ENCODE measurements at places on chromosomes 1 and 21.

DNA sequence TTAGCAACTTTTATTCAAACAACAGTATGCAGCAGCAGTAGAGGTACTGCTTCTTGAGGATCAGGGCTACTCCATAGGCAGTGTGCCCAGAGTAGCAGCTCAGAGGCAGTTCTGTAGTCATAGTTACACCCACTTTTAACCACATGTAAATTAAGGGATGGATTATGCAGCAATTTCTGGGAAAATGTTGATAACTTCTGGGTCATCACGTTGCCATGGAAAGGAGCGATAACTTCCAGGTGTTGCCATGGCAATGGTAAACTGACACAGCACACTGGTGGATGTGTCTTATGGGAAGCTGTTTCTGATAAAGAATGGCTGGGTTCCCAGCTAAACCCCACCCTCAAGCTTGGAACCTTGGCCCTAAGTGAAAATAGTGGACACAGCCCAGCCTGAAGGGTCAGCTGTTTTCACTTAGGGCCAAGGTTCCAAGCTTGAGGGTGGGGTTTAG lies 29.0 kb upstream of the PLA2G2A start:
- peak; percentile 3 for DNase-seq

DNA sequence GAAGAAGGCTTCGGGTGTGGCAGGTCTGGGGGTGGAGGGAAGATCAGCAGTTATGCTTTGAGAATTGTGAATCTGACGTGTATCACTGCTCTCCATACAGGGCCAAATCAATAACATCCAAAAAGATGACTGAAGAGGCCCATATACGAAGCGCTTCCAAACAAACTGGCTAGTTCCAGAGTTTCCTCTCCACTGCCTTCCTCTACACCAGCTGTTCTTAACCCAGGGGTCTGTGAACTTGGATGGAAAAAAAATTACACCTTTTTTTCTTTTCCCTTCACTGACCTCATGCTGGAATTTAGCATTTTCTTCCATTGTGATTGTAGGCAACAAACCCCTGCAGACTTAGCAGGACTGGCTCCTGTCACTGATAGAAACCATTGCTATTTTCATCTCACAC lies 77.1 kb upstream of the NBL1 start:
- no peak for DNase-seq

DNA sequence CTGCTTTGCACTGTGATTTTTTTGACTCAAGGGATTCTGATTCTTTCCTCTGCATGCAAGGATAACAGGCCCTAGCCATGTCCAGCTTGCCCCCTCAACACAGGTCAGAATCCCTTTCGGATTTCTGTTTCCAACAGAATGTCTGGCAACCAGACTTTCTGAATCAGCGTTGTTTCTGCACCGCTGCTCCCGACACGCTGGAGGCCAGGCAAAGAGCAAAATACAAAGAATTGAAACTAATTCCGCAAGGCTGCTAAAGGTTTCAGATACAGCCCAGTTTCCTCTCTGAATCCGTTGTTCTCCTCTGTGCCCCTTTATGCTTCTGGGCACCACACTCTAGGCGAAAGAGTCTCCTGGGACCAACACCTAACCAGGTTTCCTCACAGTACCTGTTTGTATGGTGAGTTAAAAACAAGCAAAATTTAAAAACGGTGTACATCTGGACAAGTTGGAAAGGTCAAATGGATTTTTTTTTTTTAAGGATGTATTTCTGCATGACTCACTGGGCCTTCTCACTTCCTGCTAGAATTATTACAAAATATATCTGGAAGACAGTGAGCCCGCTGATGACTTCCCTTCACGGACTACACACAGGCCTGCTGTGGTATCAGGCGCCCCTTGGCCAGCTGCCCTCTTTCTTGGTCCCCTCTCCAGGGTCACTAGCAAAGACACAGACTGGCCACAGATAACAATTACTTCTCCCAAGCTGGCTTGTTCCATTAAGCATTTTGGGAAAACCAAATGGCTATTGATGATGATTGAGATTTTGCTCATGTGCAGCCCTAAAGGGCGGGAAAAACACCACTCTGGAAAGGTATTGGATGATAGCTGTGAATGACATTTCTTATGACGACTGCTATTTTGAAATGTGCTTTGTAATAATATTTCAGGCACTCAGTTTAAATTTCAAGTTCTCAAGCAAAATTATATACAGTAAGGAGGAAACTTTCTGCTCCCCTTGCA lies 118.3 kb downstream of the TGFB2 start:
- no peak for DNase-seq

DNA sequence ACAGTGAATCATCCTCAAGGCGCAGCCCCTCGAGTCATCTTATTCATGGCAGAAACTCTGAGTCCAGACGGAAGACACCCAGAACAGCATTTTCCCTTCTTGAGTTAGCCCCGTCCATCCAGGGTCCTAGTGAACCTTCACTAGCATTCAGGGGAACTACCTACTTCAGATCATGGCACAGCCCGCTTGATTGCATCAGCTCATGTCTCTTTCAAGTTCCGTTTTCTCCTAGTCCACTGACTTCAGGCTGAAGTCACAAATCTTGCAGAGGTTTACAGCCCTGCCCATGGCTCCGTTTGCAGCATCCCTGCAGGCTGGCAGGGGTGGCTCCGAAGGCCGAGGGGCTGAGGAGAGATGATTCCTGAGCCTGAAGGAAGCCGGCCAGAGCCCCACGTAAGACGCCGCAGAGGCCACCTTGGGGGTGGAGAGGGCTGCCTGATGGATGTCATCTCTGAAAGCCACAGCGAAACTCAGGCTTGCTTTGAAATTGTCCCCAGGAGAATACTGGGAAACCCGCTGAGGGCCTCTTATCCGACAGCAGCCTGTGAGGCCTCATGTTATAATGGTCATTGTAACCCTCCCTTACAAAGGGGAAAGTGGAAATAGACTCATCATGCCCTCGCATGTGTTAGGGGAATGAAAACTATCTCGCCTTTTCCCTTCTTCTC lies 310.2 kb upstream of the AJAP1 start:
- no peak for DNase-seq

DNA sequence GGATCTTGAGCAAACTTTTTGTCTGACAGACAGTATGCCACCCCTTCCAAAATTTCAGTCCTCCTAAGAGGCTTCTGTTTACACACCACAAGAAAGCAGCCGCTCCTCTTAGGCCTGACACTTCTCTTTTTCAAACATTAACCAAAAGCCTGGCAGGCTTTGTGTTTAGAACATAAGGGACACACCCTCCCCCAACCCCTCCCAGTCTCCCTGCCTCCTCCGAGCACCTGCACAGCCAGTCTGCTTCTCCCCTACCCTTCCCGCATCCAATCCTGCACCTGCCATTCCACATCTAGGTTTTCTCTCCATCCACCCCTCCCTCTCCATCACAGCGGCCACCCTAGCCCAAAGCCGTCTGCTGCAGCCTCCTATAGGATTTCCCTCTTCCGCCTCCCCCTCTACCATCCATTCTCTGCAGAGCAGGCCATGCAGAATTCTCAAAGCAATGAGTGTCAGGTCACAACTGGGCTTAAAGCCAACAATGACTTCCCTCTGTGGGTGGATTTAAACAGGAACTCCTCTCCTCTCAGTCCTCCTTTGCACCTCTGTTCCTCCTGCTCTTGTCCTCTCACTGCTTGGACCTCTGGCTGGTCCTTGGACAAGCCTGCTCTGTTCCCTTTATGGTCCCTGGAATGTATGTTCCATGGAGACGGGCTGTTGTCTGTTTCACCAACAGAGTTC lies 478.2 kb downstream of the NPHP4 start:
- no peak for DNase-seq

- DNase-seq: no peak
These were observed 53.3 kb upstream of the QSOX1 start for GRCh38 chr1:180101411-180101810.

DNA sequence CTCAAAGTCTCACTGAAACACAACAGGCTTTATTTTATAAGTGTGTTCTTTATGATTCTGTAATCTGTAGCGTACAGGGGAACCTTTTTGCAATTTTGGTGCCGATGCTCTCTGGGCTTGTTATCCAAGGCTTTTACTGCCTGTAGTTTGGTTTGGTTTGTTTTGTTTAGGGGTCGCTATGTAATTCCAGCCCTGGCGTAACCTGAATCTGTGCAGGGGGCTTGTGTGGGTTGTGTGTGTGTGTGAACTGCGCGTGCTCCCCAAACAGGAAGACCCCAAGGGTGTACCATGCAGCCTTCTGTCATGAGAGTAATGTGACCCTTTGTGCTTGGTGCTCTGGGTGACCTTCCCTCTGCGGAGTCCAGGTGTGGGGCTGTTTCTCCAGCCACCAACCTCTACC lies 92.1 kb upstream of the CLDN14 start:
- no peak for DNase-seq

- peak; percentile 71 for DNase-seq
These were observed 3.0 kb upstream of the RGS2 start for GRCh38 chr1:192805832-192806323.

GRCh38 chr1:188261849-188262248 lies 1433.1 kb downstream of the PLA2G4A start:
- no peak for DNase-seq

GRCh38 chr21:35559128-35559828 lies 501.0 kb downstream of the SETD4 start:
- DNase-seq: peak; percentile 87

- DNase-seq: no peak
These were observed 2.2 kb upstream of the FRRS1 start for GRCh38 chr1:99768524-99769245.

DNA sequence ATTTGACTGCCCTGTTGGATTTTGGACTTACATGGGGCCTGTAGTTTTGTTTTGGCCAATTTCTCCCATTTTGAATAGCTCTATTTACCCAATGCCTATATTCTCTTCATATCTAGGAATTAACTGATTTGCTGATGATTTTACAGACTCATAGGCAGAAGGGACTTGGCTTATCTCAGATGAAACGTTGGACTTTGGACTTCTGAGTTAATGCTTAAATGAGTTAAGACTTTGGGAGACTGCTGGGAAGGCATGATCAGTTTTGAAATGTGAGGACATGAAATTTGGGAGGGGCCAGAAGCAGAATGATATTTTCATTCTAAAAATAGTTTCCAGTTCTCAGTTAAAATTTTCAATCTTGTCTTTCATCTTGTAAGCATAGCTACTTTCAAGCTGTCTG lies 222.3 kb downstream of the COP1 start:
- DNase-seq: no peak

GRCh38 chr1:11802973-11803885 lies 2.5 kb downstream of the MTHFR start:
- DNase-seq: peak; percentile 92

GRCh38 chr1:184843732-184844495 lies 89.3 kb upstream of the EDEM3 start:
- no peak for DNase-seq

DNA sequence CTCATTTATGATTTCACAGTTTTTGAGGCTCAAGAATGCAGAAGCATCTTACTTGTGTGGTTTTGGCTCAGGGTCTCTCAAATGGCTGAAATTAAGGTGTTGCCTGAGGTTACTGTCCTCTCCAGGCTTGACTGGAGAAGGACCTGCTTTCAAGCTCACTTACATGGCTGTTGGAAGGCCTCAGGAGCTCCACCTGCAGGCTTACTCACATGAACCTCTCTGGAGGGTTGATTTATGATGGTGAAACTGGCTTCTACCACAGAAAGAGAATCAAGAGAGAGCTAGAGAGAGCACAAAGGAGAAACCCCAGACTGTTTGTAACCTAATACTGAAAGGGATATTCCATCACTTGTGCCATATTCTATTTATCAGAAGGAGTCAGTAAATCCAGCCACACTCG lies 6.2 kb upstream of the KCNK2 start:
- DNase-seq: no peak

DNA sequence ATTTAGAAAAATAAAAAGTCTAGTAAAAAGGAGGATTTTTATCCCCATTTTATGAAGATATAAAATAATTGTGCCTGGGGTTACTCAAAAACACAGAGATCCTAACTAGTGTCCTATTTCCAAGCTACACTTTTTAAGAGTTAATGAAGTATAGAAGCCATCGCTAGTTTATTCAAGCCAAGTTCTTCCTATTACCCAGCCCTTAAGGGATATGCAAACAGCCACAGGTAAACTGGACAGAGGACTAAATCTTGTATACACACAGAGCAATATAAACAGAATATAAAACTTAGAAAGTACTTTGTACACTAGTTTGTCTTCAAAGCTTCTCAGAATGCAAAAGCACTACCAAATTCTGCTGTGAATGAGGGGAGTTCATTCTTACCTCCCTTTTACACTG lies 111.1 kb downstream of the RERE start:
- DNase-seq: no peak

DNA sequence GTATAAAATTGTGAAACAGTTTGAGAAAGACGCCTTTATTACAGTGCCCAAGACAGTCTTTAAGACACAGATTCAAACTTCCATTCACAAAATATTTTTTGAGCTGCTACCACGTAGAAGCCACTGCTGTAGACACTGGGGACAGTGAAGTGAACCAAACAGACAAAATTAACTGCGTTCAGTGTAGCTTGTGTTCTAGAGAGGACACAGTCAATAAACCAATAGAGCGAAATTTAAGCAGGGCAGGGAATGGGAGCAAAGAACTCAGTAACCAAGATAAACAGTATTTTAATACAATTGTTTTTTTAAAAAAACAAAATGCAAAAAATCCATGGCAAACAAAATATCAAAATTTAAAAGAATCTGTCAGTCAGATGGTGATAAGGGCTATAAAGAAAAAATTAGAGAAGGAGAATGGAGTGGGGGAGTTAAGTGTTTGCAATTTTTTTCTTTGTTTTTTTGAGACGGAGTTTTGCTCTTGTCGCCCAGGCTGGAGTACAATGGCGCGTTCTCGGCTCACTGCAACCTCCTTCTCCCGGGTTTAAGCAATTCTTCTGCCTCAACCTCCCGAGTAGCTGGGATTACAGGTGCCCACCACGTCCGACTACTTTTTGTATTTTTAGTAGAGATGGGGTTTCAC lies 719 bp upstream of the PARS2 start:
- DNase-seq: no peak

GRCh38 chr1:47931395-47931794 lies 65.8 kb downstream of the TRABD2B start:
- no peak for DNase-seq

DNA sequence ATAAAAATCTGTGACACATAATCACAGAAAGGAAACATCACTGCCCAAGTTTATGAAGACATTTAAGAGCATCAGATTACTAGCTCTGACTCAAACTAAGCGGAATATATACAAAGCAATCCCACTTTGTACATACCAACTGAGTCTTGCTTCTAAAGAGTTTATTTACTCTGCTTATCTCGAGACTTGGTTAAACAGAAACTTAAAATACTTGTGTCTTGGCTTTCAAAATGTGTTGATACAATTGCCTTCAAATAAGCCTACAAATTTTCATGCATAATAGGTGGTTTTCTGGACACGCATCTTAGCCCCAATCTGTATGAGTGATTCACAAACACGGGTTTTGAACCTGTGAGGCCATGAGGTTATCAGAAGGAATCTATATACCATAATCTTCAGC lies 21.0 kb downstream of the CD160 start:
- DNase-seq: no peak

DNA sequence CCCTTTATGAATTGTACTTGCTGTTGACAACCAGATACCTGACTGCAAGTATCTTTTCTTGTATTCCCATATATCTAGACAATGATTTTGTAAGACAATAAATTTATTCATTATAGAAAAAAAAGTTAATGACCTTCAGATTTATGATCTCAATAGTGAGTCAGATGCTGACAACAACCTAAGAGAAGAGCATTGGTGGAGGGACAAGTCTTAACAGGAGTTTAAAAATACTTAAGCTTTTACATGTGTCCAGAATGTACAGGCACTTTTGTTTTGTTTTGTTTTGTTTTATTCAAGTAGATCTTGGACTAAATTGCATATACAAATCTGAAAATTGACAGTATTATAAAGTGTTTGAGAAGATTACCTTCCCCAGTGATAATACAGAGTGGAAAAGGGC lies 1544.6 kb upstream of the B3GALT2 start:
- no peak for DNase-seq
